ENCODE measurements at places on chromosomes 12 and 14.
A peak's percentile ranks its signal among the peaks of the same experiment; 100 is the strongest.

DNA sequence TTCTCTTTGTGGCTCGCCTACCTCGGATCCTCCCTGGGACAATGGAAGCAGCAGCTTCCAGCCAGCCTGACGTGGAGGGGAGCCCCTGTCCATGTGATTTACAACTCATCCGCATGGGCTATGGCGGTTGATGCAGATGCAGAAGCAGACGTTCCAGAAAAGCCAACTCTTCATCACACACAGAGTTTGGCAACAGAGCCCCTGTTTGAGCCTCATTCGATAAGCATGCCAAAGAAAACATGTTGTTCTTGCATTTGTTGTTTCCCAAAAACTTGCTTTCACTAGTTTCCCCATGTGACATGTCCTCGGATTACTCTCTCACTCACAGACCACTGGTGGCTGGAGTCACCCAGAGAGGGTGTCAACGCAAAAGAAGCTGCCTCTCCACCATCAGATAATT, 16.4 kb upstream of the TC2N start:
- no peak for DNase-seq

GRCh38 chr12:18361433-18361832, 100.1 kb downstream of the PIK3C2G start:
- no peak for DNase-seq

DNA sequence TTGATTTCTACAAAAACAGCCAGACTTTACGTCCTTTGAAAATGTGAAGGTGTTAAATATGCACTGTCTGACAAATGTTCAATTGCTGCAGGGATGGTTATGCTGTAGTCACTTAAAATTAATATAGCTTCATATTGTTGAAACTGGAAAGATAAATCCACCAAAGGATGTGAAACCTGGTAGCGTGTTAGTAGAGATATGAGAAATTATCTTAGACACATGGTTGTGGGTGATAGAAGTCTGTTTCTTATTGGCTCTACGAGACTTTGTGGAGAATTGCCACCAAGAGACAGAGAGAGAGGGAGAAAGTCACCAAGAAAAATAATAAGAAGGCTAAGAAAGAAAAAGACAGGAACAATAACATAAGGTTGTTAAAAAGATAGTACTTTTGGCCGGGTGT, 2.6 kb upstream of the CAPRIN2 start:
- no peak for DNase-seq

- DNase-seq: peak; percentile 2
These were observed 247.4 kb downstream of the GALC start for GRCh38 chr14:87745507-87746118.

GRCh38 chr14:23364164-23365035, 572 bp downstream of the EFS start:
- no peak for DNase-seq

GRCh38 chr12:62808166-62808879, 126.6 kb downstream of the PPM1H start:
- DNase-seq: no peak
